Fibroblast of the conjunctiva (primary cell): ENCODE measurements at places on chromosomes 6 and 20.
A peak's percentile ranks its signal among the peaks of the same experiment; 100 is the strongest.

DNA sequence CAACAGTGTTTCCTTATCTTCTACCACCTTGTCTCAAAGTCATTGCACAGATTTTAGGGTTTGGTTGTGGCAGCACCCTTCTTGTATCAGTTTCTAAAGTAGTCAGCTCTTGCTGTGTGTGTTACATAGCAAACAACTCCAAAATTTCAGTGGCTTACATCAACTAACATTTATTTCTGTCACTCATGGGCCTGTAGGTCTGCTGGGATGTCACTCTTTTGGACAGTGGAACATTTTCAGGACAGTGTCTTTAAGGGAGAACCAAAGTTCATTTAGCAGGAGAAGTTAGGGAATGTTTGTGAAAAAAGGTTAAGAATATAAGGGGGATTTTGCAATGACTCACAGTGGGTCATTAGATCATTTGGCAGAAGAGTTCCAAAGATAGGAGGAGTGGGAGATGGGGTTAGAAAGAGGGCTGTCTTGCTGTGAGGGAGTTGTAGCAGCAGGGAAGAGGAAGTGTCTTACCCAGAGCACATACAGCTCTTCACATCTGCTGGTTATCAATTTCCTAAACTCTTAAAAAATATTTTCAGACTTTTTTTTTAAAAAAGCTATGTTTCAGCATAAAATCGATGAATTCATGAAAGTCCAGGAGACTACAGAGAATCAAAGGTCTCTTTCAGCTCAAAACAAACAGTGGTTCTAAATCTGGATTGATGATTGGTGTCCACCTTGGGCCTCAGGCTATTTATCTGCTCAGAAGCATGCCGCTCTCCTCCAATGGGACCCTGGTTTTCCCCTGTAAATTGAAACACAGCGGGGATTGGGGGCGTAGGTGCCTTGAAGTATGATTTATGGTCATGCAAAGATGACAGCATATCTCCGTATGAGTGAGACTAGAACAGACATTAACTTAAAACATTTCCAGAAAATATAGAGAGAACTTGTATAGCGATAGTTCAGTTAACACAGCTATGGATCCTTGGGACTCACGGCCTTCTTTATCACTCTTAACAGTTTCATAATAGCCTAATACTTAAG is 117.3 kb downstream of the B3GAT2 start:
- no peak for DNase-seq

DNA sequence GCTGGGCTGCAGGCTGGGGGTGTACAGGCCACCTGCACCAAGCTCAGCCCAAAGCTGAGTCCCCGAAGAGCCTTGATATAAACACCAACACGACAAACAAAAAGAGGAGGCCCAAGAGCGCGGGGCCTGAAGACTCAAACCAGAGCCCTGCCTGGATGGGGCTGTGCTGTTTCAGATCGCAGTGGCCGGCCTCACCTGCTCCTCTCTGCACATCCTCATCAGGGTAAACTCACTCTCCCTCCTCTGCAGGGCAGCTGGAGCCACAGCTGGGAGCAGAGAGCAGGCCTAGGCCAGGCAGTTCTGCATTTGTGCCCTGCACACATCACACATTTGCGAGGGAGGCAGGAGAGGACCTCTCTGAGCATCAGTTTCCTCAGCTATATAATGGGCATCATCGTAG is 3.7 kb upstream of the RBM38 start:
- DNase-seq: no peak

- DNase-seq: no peak
Measured at GRCh38 chr20:21183722-21184121, 57.8 kb downstream of the KIZ start.

DNA sequence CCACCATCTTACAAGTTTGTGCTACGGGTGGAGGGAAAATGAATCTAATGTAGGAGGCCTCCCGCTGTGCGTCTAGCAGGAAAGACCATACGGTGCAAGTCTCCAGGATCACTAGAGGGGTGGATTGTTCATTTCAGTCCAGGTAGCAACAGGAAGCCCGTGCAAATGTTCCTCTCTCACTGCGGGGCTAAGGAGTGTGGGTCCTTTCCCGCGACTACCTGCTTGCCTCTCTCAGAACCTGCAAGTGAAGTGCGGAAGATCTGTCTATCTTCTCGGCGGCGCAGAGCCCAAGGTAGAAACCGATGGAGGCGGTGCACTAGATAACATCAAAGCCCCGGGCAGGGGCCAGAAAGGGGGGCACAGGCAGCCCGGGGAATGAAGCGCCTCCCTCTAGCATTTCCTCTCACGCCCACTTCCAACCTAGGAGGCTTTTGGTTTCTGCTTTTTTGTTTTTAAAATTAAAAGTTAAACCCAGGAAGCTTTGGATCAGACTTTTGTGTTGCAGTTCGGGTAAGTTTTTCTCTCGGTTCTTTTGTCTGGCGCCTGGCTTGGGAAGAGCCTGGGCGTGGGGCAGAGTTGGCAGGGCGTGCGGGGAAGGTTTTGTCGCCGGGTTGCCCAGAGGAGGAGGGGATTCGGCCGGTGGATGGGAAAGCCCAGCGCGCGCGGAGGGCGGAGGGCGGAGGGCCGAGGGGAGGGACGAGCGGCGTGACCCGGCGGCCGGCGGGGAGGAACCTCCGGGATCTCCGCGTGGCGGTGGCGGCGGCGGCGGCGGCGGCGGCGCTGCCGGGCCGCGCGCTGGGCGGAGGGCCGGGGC is 3.5 kb upstream of the HIVEP1 start:
- DNase-seq: peak; percentile 16

DNA sequence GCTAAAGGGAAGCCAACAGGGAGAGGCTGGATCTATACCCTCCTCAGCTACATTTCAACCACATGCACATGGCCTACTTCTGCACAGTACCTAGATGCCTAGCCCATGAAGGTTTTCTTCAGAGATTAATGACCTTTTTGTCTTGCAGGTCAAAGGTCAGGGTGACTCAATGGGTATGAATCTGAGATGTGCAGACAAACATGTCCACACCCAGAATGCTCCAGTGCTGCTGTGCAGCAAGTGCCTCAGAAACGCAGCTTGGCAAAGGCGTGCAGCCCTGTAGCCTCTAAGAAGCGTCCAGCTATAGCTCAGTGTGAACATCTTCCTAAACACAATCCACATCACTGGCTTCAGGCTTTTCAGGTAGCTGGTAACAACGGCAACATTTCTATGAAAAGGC is 24.4 kb downstream of the MAP1LC3A start:
- no peak for DNase-seq

DNA sequence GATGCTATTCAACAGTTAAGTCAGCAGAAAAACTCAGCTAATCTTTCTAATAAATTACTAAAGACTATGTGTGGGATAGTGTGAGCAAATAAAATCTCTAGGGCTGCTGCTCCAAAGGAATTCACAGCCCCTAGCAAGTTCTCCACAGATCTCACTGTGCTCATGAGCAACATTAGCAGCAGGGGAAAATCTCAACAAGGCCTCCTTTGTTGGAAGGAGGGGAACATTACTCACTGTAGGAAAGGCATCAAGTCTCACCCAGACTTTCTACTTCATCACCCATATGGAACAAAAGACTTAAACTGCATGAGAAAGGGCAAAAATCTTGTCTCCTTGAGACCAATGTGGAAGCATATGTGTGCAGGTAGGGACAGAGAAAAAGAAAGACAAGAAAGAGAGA is 726.4 kb upstream of the SLC35B3 start:
- no peak for DNase-seq

GRCh38 chr6:140779341-140779740 is 1353.4 kb upstream of the GJE1 start:
- no peak for DNase-seq

DNA sequence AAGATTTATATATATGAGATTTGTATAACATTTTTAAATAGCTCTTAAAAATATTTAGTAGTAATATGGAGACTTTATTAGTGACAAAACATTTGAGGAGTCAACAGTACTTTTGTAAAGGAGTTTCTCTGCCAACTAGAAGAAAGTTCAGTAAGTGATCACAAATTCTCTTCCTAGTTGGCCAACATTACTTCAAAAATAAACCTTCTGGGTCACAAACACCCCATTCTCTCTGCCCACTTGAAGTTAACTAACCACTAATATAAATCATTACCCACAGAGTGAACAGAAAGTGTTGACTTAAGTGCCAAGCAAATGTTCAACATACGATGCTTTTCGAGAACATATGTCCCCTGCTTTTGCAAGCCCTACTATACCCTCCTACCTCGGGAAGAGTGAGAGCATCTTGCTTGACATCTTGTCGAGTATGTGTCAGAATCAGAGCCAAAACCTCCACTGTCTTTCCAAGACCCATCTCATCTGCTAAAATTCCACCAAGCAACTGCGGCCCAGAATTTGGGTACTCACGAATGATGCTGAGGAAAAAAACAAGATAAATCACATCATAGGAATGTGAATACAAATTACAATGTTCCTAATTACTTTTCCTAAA is 16.9 kb downstream of the SHPRH start:
- no peak for DNase-seq

GRCh38 chr6:75196081-75196687 is 9.7 kb downstream of the COL12A1 start:
- DNase-seq: no peak

- no peak for DNase-seq
Measured at GRCh38 chr20:56368351-56369134, 9.8 kb downstream of the FAM210B start.

- DNase-seq: no peak
Measured at GRCh38 chr6:160891690-160892089, 99.9 kb upstream of the MAP3K4 start.

DNA sequence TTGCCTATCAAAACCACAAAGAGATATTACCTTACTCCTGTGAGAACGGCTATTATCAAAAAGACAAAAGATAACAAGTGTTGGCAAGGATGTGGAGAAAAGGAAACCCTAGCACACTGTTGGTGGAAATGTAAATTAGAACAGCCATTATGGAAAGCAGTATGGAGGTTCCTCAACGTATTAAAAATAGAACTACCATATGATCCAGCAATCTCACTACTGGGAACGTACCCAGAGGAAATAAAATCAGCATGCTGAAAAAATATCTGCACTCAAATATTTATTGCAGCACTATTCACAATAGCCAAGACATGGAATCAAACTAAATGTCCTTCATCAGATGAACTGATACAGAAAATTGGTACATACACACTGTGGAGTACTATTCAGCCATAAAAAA is 149.4 kb upstream of the MLN start:
- DNase-seq: no peak

DNA sequence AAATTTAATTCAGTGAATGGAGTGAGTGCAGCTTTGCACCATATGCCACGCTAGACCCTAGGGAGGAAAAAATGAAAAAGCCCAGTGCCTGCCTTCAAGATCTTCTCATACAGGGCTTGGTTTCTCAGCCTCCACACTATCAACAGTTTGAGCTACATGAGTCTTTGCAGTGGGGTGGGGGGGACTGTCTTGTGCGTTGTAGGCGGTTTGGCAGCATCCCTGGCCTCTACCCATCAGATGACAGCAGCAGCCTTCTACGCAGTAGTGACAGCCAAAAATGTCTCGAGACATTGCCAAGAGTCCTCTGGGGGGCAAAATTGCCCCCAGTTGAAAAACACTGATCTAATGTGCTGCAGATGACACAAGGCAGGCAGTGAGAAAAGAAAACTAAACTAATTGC is 6.2 kb downstream of the CDH22 start:
- DNase-seq: no peak

DNA sequence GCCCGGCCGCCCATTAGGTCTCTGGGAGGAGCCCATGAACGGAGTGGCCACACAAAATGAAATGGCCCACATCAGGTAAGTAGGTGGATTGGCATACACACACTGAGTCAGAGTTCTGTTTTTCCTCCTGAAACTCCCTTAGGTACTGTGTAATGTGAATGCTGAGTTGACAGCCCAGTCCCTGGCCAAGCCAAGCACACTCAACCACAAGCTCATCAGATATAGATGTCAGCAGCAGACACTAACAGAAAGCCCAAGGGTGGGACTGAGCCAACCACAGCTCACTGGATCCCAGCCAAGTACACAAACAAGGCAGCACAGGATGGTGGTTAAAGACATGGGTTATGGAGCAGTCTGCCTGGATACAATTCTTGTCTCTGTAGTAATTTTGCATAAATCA is 403.4 kb downstream of the GJA1 start:
- no peak for DNase-seq

DNA sequence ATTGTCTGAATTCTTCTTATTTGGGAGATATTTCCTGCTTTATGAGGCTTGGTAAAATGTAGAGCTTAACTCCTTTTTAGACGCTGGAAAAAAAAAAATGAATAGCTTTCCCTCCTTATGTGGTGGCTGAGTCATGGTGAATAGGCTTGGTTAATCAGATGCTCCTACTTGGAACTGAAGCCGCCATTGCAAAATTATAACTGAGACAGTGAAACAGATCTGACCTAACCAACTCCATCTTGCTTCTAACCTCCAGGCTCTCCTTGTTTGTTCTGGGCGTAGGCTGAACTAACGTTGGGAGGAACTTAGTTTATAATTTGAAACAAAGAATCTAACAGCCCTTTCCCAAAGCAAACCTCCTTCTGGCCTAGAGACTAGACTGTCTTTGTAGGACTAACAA is 43.2 kb upstream of the PLCB4 start:
- DNase-seq: no peak

DNA sequence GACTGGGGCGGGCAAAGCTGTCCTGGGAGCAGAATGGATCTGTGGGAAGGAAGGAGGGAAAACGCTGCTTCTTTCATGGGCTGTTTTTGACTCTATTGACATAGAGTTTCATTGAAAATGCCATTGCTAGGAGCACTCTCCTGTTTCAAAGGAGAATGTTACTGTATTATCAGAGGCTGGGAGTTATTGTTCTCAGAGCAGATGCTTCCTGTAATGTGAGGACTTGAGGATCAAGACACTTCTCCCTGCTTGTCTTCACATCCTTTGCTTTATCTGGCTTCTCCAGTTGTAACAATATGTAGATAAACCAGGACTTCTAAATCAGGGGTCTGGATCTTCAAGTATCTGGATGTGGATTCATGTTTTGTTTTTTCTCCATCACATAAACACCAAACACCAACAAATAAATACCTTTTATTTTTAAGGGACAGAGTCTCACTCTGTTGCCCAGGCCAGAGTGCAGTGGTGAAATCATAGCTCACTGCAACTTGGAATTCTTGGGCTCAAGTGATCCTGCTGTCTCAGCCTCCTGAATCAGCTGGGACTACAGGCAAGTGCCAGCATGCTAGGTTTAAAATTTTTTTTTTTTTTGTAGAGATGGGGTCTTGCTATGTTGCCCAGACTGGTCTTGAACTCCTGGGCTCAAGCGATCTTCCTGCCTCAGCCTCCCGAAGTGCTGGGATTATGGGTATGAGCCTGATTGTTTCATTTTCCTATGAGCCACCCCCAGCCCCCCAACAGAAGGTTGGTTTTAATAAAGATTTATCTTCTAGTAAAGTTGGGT is 3.9 kb downstream of the CD109 start:
- DNase-seq: no peak

GRCh38 chr6:137762168-137763090 is 104.6 kb upstream of the TNFAIP3 start:
- no peak for DNase-seq

- DNase-seq: no peak
Measured at GRCh38 chr20:8147476-8147875, 15.4 kb downstream of the PLCB1 start.

GRCh38 chr20:57290178-57290484 is 23.7 kb upstream of the BMP7 start:
- DNase-seq: no peak

GRCh38 chr6:5025911-5026819 is 22.3 kb upstream of the RPP40 start:
- DNase-seq: no peak

- peak; percentile 56 for DNase-seq
Measured at GRCh38 chr6:36829919-36830544, 9.2 kb downstream of the CPNE5 start.

GRCh38 chr6:158373214-158373613 is 60.9 kb downstream of the TULP4 start:
- DNase-seq: no peak

- DNase-seq: no peak
Measured at GRCh38 chr6:140040396-140040795, 665.9 kb upstream of the CITED2 start.

- DNase-seq: no peak
Measured at GRCh38 chr6:47419621-47420020, 58.0 kb upstream of the CD2AP start.
